ENCODE measurements at places on chromosomes 13 and 19.

- DNase-seq: no peak
Measured at GRCh38 chr19:19579533-19580361, 38.7 kb downstream of the PBX4 start.

DNA sequence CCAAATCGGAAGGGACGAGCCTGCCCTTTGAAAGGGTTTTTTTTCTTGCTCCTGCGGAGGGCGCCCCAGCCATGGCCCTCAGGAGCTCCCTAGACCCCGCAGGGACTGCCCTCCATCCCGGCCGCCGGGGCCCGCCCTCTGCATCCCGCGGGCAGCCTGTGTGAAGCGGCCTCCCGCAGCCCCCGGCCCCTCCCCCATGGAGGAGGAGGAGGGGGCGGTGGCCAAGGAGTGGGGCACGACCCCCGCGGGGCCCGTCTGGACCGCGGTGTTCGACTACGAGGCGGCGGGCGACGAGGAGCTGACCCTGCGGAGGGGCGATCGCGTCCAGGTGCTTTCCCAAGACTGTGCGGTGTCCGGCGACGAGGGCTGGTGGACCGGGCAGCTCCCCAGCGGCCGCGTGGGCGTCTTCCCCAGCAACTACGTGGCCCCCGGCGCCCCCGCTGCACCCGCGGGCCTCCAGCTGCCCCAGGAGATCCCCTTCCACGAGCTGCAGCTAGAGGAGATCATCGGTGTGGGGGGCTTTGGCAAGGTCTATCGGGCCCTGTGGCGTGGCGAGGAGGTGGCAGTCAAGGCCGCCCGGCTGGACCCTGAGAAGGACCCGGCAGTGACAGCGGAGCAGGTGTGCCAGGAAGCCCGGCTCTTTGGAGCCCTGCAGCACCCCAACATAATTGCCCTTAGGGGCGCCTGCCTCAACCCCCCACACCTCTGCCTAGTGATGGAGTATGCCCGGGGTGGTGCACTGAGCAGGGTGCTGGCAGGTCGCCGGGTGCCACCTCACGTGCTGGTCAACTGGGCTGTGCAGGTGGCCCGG is 815 bp downstream of the MAP3K10 start:
- no peak for DNase-seq

GRCh38 chr19:1411255-1412191 is 4.1 kb downstream of the DAZAP1 start:
- DNase-seq: no peak

DNA sequence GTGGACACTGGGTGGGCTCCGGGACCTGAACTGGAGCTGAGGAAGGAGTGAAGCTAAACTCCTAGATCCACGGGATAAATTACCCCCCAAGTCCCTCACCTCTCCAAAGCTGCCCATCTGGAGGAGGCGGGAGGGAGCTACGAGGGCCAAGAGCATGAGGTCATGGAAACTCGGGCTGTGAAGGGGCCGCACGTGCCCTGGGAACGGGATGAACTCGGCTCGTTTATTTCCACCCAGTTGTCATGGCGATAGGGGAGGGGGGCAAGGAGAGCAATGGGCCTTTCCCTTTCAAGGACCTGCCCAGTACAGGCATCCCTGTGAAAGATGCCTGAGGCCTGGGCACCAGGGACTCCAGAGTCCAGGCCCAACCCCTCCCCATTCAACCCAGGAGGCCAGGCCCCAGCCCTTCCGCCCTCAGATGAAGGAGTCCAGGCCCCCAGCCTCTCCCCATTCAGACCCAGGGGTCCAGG is 3.8 kb downstream of the PPP1R12C start:
- no peak for DNase-seq

DNA sequence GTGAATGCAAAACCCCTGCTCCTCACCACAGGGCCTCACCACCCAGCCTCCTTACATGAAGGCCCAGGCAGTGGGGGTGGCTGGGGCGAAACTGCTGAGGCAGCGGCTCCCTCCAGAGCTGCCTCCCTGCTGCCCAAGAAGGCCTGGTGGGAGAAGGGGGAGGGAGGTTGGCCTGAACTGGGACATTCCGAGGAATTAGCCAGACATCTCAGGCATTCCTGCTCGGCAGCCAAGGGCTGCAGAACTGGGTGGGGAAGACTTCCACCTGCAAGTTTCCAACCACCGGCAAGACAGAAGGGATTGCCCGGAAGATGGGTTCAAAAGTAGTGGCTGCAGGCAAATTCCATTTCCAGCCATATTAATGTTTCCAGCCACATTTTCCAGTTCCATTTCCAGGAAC is 2.3 kb upstream of the PSPN start:
- no peak for DNase-seq

DNA sequence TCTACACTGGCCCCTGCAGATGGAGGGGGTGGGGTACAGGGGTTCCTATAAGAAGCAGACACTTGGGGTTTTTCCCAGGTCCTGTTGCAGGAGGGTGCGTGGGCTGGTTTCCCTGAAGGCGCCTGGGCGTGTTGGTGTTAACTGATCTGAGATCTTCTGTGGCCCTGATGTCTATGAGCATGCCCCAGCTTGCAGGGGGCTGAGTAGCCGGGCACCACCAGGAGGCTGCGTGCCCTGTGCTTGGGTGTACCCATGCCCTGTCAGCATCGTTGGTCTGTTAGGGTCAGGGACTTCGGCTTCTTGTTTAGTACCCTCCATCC is 45.3 kb downstream of the CAPN12 start:
- DNase-seq: no peak

GRCh38 chr19:29666578-29667386 is 1.5 kb downstream of the PLEKHF1 start:
- DNase-seq: no peak

DNA sequence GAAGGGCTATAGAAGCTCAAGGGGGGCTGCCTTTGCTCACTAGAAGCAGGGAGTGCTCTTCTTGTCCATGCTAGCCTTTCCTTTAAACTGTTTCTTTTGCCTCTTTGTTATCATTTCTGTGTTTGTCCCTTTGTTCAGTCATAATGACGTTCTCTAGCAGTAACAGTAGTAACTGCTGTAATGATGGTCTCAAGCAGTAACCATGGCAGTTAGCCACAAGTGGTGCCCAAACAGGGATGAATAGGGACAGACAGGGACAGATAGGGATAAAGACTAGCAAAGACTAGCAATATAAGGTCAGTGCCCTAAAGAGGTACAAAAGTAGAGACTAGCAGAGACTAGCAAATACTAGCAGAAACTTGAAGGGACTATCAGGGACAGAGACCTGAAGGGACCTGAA is 869.0 kb upstream of the PRR20A start:
- DNase-seq: no peak

DNA sequence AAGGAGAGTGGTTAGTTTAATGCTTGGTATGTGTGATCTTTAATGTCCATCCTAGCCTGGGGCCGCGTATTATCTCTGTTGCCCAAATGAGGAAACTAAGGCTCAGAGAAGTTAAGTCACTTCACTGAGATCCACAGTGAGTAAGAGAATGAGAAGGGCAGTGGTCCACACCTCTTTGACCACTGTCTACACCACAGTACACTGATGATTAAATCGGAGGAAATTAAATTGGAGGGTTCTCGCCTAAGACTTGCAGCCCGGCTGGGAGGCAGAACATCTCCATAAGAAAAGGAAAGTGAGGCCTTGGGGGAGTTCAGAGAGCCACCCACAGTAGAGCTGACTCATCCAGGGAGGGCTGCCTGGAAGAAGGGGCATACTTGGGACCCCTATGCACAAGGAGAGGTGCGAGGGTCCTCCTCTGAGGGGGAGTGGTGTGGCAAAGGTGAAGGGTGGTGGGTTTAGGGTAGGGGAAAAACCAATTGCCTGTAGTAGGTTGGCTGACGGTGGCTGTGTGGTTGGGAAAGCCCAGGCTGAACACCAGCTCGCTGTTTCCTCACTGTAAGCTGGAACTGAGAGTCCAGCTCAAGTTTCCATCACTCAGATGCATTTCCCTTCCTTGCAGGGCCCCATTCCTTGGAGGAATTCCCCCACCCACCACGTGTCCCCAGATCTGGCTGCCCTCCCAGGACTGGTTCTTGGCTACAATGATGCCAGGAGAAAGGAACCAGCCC is 15.0 kb upstream of the DHRS12 start:
- DNase-seq: no peak

GRCh38 chr13:79457948-79458347 is 23.0 kb upstream of the NDFIP2 start:
- DNase-seq: no peak

GRCh38 chr13:96020155-96020575 is 33.0 kb downstream of the UGGT2 start:
- DNase-seq: peak; percentile 51

- DNase-seq: no peak
Measured at GRCh38 chr13:68026077-68026476, 795.9 kb upstream of the PCDH9 start.

- peak; percentile 38 for DNase-seq
Measured at GRCh38 chr13:21458451-21458812, 671 bp downstream of the ZDHHC20 start.

DNA sequence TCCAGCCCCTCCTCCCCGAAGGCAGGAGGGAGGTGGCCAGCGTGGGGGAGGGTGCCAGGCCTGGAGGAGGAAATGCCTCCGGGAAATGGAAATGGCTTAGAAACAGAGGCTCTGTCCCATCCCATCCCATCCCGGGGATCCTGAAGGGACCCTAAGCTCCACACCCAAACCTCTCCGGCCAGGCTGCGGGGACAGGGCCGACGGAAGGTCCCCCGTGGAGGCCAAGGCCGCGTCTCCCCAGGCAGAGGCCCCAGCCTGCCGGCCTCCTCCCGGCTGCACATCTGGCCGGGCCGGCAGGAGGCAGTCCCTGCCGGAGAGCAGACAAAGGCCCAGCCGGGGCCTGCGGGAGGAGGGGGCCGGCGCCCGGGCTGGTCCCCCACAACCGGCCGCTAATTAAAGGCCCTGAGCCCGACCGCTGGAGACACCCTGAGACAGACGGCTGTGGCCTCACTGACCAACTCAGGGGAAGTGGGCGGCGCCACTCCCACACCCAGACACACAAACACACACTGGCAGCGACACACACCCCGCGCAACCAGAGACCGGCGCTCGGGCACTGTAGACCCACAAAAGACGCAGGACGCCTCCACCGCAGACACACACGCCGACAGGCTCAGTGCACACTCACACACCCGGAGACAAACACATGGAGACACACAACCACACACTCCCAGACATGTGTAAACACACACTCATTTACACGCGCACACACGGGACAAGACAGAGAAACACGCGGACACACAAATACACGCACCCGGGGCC is 1.1 kb downstream of the ADAMTS10 start:
- no peak for DNase-seq

- no peak for DNase-seq
Measured at GRCh38 chr13:26459276-26460131, 98.0 kb upstream of the WASF3 start.

DNA sequence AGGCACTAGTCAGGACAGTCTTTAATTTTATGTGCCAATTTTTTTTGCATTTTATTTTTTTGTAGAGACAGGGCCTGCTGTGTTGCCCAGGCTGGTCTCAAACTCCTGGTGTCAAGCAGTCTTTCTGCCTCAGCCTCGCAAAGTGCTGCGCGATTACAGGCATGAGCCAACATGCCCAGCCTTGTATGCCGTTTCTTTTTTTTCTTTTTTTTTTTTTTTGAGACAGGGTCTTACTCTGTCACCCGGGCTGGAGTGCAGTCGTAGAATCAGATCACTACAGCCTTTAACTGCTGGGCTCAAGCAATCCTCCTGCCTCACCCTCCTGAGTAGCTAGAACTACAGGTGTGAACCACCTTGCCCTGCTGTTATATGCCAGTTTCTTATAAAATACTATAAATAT is 26.4 kb downstream of the BORA start:
- DNase-seq: no peak

DNA sequence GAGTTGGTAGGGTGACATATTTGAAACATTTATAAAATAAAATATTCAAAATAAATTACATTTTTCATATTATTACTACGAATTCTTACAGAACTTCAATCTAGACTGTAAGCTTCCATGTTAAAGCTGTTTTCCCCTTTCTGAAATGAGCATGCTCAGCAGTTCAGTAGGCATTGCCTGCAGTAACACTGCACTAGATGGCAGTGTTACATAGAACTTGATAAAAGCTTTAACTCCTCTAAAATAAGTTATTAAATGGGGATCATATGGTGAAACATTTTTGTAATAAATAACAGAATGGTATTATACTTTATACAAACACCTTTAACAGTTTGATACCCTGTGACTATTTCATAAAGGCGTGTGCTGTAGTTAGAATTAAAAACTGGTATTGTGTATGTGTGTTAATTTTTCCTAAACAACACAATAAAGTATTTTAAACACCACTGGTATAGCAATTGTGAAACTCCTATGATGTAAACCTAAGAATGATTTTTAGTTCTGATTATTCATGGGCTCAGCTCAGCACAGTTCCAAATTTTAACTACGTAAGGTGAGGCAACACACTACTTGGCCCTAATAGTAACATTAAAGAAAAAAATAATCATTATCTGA is 11.6 kb upstream of the GPR18 start:
- DNase-seq: no peak

GRCh38 chr19:14916848-14917247 is 24.4 kb upstream of the OR7C2 start:
- DNase-seq: no peak

DNA sequence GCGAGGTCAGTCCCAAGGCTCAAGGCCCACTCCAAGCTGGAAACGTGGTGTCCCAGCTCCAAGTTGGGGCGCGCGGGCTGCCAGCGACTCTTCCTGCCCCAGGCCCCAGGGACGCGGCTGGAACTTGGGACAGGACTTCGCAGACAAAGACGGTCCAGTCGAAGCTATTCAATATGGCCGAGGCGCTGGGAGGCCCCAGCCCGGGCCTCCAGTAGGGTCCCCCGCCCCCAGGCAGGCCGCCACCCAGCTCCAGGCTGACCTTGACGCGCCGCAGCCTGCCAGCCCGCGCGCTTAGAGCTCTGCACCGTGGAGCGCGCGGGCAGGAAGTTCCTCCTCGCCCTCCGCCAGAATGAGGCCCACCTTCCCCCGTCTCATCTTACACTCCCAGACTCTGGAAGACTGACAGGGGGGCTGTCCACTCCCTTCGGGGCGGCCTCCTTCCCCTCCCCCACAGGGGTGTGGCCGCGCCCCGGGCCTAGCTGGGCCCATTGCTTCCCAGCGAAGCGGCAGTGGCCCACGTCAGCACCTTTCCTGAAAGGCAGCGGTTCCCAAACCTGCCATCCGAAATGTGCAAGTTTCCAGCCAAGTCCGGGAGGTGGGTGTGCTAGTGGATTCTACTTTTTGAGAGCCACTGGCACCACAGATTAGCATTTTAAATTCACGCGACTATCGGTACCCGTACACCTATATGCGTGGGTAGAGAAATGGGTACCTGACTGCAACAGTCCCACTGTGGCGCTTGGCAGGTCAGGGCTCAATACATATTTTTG is at the start of gene CCDC8:
TSS of gene CCDC8 (minus strand) at position 303 of the 770 bp plus-strand sequence. CDS start 754 bp downstream, outside the sequence.
- peak; percentile 87 for DNase-seq

DNA sequence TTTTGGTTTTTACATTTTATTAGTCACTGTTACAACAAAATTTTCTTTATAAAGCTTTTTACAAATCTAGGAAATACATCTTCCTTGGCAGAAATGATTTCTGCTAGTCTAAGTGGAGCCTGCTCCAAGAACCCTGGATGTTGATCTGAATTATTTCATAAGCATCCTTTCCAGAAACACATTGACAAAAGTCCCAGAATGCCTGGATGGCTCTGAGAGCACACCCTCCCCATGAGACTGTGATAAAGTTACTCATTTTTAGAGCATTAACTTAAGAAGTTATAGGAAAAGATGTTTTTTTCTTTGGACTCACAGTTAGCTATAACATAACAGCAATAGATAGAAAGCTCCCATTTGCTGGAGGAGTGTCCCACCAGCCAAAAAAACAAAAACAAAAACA is 559.6 kb upstream of the SPRY2 start:
- DNase-seq: no peak

- no peak for DNase-seq
Measured at GRCh38 chr13:110044551-110045111, 258.2 kb upstream of the IRS2 start.
